ENCODE measurements at places on chromosomes 16 and 17.

DNA sequence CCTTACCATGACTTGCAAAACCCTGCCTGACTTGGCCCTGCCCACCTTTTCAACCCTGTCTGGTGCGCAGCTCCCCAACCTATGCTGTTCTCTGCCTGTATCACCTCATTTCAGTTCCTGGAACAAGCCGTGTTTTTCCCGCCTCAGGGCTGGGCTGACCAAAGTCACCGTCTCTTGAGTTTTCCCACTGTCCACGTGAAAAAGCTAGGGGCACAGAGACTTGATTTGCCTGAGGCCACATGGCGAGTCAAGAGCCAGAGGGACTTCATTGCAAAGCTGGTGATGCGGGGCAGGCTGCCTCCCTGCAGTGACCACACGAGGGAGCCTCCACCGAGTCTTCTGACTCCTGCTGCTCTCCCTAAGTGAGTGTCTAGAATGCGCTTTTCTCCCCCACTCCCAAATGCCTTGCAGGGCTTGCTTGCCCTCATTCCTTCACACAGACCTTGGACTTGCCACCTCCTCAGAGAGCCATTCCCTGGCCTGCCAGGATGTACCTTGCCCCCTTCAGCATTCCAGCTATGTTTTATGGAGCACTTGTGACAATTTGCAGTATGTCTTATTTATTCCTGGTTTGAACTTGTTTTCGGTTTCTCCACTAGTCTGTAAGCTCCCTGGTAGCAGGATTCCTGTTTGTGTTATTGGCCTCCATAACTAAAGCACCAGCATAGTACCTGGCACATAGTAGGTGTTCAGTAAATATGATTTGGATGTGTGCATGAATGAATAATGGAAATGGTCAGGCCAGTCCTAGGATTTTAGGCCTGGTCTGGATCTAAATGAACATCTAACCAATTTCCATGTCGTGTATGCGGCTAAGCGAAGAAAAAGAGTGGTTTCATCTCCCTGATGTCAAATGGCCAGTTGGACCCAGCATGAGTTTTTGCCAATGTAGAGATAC lies 252.3 kb downstream of the SNX29 start:
- DNase-seq, result peak; percentile 45

DNA sequence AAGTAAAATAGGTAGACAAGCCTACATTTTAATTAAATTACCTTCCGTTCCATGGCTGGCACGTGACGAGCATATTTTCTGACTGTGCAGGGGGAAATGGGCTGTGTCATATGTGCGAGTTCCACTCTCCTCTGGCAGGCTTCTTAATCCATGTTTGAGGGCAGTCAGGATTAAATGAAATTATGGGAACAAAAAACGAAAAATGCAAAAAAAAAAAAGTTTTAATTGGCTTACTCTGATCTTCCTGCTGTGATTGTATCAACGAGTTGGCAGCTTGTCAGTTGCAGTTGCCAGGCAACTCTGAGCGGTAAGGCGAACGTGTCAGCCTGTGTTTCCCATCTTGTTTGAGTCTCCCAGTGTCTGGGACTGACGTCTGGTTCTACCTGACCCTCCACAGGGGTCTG lies 302.9 kb upstream of the XYLT1 start:
- DNase-seq, result no peak

- DNase-seq, result no peak
These were observed 60.0 kb upstream of the BRD7 start for GRCh38 chr16:50428742-50429141.

DNA sequence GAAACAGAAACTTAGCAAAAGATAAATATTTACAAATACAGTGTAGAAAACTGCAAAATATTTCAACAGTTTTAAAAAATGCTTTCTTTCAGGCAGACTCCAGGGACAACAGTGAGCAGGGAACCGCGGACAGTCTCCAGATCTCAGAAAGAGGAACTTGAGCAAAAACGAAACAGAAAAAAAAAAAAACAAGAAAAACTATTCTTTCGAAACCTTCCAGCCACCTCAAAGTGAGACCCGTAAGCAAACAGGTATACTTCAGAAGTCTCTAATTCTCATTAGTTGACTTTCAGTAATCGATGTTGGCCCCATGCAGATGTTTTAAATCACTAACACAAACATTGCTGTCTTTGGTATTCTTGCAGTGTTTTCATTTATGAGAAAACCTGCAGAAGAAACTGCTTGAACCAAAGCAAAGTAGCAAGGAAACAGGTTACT lies 15.7 kb upstream of the CCL1 start:
- peak; percentile 75 for DNase-seq

GRCh38 chr17:37174205-37174604 lies 201.6 kb upstream of the C17orf78 start:
- no peak for DNase-seq

DNA sequence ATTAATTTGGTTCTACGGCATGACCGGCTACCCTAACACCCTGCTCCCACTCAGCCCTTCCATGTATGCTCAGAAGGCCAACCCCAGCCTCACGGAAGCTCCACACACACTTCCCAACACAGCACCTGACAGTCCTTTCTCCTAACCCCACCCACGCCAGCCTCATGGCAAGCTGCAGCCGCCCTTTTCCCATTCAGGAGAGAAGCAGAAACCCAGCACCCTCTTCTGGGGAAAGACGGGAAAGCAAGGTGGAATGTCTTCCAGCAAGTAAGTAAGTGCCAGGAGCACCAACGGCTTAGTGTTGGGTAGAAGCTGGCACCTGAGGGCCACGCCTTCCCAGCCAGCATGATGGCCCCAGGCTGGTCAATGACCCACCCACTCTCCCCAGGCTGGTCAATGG lies 32.1 kb downstream of the ABR start:
- no peak for DNase-seq

DNA sequence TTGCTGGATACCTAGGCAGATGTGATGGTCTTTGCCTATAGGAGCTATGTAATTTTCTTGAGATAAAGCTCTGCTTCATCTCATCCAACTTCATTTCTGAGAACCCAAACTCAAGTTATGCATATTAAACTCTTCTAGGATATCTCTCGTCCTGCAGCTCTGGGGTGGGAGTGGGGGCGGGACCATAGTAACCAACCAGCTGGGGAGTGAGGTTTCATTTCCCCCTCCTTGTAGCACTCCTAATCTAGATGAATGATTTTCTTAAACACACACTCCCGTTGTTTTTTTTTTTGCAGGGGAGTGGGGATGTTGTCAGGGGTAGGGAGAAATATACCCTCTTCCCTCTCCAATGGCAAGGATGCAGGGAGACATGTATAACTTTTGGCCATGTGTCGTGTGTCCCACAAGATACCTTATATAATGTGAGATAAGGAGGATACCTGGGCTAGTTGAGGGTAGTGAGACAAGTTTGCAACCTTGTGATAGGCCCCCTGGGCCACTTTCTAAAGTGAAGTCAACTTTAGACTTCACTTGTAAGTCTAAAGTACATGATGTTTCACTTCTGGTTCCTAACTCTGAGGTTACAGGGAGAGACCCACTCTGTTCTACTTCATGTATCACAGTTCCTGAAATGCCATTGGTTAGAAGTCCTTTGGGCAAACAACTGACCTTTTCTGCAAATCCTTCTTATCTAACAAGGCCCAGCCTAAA lies 10.5 kb upstream of the HEATR6 start:
- no peak for DNase-seq

DNA sequence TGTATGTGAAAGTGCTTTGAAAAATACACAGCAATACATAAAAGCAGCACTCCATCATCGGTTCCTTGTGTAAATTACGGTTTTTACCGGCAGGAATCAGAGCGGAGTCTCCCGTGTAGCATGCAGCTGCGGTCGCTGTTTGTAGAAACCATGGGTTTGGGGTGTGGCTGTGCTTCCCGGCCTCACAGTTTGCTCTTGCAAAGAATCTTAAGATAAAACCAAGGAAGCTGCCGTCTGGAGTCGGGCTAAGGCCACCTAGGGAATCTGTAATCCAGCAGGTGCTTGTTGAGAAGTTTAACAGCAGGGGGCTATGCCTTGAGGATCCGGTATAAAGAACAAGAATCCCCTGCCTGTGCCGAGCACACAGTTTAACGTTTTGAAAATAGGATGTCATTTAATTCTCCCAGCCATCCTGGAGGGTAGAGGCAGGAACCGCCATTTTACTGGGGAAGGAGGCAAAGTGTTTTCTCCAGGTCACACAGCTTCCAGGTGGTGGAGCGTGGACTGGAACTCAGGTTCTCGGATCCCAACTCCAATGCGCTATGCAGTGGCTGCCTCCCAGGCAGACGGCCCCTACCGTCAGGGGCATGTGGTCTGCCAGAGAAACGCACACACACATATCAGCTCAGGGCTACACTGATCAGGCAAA lies 6.0 kb upstream of the TLCD3A start:
- no peak for DNase-seq

DNA sequence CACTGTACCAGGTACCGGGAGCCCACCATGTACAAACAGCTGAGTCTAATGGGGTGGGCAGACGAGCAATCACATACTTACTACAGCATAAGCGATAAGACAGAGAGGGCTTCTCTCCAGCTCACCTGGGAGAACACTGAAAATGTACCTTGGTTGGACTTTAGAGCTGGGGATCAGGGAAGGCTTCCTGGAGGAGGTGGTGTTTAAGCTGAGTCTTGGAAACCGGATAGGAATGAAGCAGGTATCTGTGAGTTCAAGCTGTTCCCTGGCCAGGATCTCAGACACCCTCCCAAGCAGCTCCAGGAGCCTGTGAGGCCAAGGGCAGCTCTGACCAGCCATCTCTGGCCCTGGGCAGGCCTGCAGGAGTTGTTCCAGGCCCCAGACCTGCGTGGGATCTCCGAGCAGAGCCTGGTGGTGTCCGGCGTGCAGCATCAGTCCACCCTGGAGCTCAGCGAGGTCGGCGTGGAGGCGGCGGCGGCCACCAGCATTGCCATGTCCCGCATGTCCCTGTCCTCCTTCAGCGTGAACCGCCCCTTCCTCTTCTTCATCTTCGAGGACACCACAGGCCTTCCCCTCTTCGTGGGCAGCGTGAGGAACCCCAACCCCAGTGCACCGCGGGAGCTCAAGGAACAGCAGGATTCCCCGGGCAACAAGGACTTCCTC lies 8.0 kb upstream of the SERPINF1 start:
- DNase-seq, result peak; percentile 64
